Activated CD4-positive, alpha-beta T cell treated with anti-CD3 and anti-CD28 coated beads for 1 hour (primary cell): ENCODE measurements at places on chromosomes 11 and 22.
A peak's percentile ranks its signal among the peaks of the same experiment; 100 is the strongest.

DNA sequence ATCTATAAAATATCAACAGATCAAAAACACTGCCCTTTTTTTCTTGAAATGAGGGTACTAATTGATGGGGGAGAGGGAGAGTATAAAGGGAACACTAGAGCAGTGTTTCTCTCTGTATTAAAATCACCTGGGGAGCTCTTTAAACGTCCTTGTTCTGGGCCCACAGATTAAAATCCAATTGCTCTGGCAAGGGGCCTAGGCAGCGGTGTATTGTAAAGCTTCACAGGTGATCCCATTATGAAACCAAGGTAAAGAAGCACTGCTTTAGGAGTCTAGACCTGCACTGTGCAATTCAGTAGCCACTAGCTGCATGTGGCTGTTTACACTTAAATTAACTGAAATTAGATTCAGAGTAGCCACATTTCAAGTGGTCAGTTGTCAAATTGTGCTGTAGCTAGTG, 3.0 kb downstream of the AQP11 start:
- no peak for DNase-seq

- no peak for DNase-seq
Observed at GRCh38 chr22:39859903-39860588, 33.5 kb downstream of the ENTHD1 start.

- DNase-seq = no peak
Observed at GRCh38 chr22:43317239-43317638, 25.9 kb downstream of the SCUBE1 start.

DNA sequence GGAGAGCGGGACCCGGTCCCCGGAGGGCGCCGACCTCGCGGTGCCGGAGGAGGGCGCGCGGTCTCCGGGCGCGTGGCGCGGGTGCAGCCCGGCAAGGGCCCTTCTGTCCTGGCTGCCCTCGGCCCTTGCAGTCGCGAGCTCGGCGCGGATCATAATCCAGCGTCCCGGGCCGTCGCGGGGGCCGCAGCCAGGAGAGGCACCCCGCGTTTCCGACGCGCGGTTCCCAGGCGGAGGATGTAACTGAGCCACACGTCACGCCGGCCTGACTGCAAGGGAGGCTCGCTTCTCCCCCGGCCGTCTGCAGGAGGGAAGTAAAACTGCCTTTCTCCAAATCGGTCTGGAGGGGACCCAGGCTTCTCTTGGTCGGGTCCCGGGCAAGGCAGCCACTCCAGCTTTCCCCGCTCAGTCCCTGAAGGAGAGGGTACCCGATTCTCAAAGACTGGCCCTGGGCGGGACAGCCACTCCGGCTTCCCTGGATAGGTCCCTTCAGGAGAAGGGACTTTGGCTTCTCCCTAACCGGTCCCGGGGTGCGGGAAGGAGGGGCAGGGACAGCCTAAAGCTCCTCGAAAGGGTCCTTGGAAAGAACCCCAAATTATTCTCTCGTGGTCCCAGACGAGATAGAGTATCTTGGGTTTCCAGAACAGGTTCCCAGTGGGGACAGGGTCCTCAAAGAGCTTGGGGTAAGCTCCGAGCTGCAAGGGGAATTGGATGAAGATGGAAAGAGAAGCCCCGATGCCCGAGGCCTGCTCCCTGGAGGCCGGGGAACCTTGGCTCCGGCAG, 836 bp downstream of the SPON1 start:
- no peak for DNase-seq

DNA sequence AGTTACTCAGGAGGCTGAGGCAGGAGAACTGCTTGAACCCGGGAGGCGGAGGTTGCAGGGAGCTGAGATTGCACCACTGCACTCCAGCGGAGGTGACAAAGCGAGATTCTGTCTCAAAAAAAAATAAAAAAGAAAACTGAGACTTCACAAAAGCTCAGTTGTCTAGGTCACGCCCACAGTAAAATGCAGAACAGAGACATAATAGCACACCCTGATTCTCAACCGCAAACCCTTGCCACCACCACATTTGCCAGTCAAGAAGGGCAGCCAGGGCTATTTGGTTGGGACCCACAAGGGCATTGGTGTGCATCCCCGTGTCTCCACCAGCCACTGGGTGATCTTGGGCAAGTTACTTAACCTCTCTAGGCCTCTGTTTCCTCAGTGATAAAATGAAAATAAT, 25.4 kb downstream of the CREB3L1 start:
- no peak for DNase-seq

- DNase-seq = no peak
Observed at GRCh38 chr11:109984634-109985289, 108.4 kb upstream of the ZC3H12C start.

DNA sequence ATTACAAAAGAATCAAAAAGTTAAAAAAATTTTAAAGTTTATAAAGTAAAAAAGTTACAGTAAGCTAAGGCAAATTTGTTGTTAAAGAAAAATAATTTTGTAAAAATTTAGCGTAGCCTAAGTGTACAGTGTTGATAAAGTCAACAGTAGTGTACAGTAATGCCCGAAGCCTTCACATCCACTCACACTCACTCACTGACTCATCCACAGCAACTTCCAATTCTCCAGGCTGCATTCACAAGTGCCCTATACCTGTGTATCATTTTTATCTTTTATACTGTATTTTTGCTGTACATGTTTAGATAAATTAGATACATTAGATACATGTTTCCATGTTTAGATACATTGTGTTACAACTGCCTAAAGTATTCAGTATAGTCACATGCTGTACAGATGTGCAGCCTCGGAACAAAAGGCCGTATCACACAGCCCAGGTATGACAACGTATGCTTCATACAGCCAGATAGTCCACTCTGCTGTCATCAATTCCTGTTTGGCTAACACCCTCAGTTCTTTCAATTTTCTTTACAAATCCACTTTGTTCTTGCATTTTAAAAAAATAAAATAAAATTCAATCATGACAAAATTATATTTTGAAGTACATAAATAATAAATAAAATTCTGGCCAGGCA, 80.7 kb downstream of the RBFOX2 start:
- no peak for DNase-seq

GRCh38 chr22:40728731-40729189, 49.5 kb downstream of the MCHR1 start:
- DNase-seq = peak; percentile 51

DNA sequence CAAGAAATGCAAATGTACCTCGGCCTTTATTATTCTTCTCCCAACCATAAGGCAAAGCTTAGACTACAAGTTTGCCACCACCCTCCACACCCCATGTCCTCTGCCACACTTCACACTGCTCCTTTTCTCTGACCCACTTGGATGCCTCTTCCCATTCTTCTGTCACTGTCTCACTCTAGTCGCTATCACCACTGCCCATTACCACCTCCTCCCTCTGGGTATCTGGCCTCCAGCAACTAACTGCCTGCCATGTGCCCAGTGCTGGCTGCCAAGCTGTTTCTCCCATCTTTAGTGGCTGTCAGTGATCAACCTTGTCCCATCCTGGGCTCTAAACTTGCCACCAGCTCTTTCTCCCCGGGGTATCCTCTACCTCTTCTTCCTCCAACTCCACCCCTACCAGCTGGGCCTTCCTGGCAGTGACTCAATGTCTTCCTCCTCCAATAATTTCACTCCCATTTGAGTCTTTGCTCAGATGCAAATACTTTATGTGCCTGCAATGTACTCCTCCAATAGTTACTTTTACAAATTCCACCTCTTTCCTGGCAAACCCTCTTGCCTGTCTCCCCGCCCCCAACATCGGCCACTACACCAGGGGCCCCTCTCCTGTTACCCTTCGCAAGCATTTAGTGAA, 20.1 kb upstream of the KDM2A start:
- DNase-seq = no peak

DNA sequence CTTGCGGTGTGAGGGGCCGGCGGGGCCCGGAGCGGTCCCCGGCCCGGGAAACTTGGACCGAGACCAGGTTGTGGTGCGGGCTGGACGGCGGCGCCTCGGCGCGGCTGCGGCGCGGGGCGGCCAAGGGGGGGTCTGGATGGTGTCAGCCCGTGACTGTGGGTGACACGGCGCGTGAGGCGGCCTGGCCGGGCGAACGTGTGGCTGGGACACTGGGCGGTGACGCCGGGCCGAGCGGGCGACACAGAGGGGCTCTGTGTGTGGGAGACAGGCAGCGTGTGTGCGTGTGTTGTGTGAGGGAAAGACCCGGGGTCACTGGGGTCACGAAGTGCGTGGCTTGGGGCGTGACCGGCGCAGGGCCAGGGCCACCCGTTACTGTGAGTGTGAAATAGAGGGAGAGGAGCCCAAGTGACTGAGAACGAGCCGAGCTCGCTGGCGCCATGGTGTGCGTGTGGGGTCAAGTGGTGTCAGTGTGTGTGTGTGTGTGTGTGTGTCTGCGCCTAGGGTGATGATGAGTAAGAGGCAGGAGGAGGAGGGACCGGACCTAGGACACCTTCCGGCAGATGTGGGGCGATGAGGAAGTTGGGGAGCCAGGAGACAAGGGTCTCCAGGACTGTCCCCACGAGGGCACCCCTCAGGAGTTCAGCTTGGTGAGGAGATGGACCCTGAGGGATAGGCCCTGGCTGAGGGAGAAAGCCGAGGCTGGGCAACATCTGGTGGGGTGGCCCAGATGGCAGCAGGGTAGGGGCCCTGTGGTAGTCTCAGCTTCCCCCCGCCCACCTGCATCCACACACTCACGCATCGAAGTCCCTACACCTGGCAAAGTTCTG, 817 bp downstream of the RELT start:
- peak; percentile 40 for DNase-seq

DNA sequence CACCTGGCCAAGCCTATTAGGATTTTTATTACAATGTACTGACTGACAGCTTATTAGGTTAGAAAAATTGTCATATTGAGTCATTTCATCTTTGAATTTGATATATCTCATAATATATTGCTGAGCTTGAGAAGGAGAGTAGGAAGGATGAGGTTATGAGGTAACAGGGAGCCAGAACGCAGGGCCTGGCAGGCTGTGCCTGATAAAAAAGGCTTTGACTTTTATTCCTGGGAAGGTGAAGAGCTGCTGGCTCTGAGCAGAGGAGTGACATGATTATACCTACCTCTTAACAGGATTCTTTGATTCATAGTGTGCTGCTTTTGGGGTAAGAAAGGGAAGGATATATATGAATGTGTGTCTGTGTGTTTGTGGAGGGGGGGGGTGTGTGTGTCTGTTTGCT, 70.9 kb downstream of the SFI1 start:
- DNase-seq = no peak

DNA sequence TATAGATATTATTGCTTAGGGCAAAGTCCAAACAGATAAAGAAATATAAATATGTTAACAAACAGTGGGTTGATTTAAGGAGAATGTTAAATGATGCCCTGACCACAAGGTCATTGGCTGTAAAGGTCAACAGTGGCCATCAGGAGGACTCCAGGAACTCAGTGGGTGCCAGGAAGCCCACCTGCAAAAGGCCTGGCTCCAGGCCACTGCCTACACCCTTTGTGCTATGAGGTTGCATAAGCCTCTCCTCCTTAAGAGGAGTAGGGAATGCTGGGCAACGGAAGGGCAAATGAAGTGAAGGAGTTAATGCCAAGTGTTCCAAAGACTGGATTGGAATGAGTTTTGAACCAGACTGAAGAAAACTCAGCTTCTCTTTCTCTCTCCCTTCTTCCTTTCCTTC, 73.3 kb upstream of the ALX4 start:
- DNase-seq = no peak

- DNase-seq = no peak
Observed at GRCh38 chr11:27871056-27871455, 170.8 kb upstream of the BDNF start.

- no peak for DNase-seq
Observed at GRCh38 chr11:126346586-126346940, 8.9 kb upstream of the ST3GAL4 start.

GRCh38 chr11:27995083-27995482, 112.9 kb downstream of the KIF18A start:
- no peak for DNase-seq

DNA sequence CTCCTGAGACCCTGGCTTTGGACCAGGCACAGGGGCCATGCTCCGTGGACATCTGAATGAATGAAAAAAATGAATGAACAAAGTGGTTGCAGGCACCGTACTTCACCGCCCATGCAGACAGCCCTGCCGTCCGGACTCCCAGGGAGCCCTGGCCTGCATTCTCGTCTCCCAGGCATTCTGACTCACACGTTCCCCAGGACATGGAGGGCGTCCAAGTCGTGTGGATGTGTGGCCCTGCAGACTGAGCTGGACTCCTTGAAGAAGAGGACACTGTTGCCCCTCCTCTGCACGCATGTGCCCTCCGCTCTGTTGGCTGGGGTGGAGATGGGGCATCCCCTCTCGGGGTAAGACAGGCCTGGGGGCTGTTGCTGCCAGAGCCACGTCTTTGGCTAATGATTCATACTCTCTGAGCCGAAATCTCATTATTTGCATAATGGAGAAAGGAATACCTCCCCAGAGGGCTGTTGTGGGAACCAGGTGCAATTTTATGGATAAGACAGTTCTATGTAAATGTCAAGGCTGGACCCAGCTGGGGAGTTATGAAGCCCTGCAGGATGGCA, 49.7 kb downstream of the RTL6 start:
- DNase-seq = no peak

- no peak for DNase-seq
Observed at GRCh38 chr11:120125024-120125423, 12.9 kb downstream of the TRIM29 start.

DNA sequence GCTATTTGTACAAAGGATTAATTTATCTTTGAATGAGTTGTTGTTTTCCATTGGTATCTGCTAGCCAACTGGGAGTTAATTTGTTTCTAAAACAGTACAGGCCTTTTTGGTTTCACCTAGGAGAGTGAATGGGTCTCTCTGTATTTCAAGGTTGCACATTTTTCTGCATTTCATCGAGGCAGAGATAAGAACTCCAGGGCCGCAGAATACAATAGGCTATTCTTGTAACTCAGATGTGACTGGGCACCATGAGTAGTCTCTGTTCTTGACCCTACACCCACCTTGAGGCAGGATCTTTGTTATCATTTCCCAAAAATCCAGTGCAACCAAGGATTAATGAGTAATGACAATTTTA, 51.7 kb upstream of the OR9Q1 start:
- DNase-seq = no peak

- DNase-seq = no peak
Observed at GRCh38 chr11:6617315-6617781, 1.9 kb downstream of the TPP1 start.

DNA sequence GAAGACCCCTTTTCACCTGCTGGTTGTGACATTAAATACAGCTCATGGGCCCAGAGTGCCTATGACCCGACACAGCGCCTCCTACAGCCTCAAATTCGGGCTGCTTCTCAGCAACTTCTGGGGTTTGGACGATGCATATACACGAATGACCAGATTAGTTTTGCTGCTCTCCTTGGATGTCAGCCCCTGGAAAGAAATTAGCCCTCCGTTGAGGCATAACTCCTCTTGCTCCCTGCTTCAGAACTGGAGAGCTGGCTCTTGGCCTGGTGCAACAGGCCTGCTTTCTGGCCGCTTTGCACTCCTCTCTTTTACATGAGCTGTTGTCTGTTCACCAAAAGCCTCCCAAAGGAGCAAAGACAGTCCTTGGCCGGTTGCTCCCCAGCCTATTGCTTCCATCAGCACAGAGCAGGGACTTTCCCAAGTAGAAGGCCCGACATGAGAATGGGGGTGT, 3.3 kb downstream of the TECTA start:
- DNase-seq = no peak
